ENCODE measurements at places on chromosomes 5 and 9. TPM values are rescaled to one million over a fixed set of nuclear protein-coding genes. Genes with fewer than 3 reads are reported as not detected.

ZCCHC10 gene
- 17.2 TPM for total RNA-seq

DNA sequence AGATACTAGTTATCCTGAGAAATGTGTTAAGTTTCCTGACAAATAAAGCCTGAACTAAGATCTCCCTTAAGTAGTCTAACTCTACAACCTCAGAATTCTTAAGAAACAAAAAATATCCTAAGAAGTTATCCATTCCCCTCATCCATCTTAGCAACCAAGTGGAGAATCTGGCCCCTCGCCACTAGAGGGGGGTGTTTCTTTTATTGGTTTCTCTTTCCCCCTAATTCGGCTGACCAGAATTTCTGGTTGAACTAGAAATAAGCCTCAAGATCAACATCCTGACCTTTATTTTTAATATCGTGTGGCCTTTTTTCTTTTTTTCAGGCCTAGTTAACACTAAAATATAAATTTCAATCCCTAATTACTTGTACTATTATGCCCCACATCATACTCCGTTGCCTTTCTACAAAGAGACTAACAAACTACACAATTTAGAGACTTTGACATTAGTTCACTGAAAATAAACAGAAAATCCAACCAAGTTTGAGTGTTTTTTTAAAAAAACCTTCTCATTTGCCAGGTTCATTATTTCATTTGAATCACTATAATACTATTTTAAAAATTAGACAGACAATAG is 14.3 kb upstream of the NR4A3 start:
- peak; percentile 60 for DNase-seq

DNA sequence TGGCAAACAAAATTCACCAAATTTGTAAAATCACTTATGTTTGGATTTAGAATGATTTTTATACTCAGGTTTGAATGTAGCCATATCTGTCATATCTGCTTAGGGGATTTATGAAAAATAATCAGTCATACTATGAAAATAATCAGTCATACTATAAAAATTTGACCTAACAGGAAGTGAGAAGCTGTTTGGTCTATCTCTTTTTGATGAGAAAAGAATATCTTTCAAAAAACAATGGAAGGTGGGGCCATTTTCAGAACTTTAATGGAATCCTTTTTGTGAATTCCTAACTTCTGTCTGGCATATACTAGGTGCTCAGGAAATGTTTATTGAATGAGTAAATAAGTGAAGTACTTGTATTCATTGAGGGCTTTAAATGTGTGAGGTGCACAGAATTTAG is 70.1 kb downstream of the CWC27 start:
- peak; percentile 47 for DNase-seq

- DNase-seq = no peak
These were observed 54.0 kb downstream of the WDR41 start for GRCh38 chr5:77438071-77438470.

GRCh38 chr9:81239388-81239787 is 450.0 kb downstream of the TLE1 start:
- peak; percentile 4 for DNase-seq

- no peak for DNase-seq
These were observed 4.5 kb upstream of the PCA3 start for GRCh38 chr9:76759732-76760131.

GRCh38 chr9:98993570-98993945 is 49.9 kb downstream of the COL15A1 start:
- DNase-seq = no peak

GRCh38 chr9:19294219-19294618 is 63.7 kb downstream of the DENND4C start:
- DNase-seq = no peak

PURA gene
- 6.6 TPM for total RNA-seq

- peak; percentile 63 for DNase-seq
These were observed at the start of gene CDH6 for GRCh38 chr5:31193591-31194467. CDH6 (plus strand) TSS chr5:31193686; CDS start chr5:31267474, 73,788 bp downstream.

DNA sequence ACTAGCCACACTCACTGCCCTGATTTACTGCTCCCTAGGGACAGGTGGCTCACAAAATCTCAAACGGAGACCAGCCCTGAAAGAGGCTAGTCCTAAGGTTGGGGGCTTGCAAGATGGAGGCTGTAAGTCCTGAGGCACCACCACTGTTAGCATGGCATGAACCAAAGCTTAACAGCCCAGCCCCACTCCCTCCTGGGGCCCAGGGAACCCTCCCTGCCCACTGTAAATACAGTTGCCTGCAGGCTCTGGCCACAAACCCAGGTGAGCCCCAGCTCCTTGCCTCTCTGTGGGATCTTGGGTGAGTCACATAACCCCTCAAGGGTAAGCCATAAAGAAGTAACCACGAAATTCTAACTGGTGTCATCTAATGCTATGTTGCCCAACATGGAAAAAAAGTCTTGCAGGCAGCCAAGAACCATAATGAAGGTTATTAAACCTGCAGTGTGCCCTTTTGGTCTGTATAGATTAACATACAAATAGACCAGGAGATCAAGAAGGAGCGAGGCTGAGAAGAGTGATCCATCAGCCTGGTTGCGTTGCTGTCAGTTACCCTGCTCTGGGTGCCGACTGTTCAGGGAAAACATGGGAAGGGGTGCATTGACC is 1.7 kb upstream of the POMT1 start:
- DNase-seq = peak; percentile 73

PCDHGB1 gene
- under 0.01 TPM for total RNA-seq

- no peak for DNase-seq
These were observed 16.8 kb upstream of the SLC9A3 start for GRCh38 chr5:540906-541538.

- no peak for DNase-seq
These were observed 50.3 kb downstream of the MTAP start for GRCh38 chr9:21852754-21853153.

GRAMD2B gene
- 12.0 TPM for total RNA-seq

DNA sequence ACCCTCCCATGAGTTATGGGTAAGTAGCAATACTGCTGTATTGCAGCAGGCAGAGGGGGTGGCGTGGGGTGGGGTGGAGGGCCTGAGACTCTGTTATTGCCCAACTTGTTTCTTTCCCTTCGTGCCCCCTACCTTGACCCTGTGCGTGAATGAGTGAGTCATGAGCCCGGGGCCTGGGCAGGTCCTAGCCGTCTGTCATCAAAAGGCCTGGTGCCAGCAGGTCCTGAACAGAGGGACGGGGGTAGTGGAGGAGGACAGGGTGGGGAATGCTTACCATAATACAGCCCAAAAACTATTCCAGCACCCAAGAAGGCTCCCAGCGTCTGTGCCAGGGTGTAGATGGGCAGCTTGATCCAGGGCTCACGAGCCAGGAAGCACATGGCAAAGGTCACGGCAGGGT is 4.3 kb downstream of the AQP3 start:
- peak; percentile 75 for DNase-seq

SPATA31A3 gene
- total RNA-seq = not detected

DNA sequence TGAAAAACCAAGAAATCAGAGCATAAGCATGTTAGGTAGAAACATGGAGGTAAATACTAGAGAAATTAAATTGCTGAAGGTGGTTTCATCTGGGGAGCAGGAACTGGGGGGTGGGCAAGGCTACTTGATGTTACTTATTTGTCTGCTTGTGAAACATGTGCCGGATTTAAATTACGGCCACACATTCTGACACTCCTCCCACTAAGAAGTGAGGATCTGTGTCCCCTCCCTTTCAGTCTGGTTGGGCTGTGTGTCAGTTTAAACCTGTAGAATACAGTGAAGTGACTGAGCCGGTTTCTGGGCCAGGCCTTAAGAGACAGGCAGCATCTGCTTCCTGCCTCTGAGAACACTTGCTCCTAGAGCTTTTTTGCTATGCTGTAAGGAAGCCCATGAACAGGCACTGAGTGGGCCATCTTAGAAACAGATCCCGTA is 2.3 kb upstream of the IARS1 start:
- peak; percentile 58 for DNase-seq

- no peak for DNase-seq
These were observed 1.2 kb upstream of the SIL1 start for GRCh38 chr5:139199321-139199720.

DNA sequence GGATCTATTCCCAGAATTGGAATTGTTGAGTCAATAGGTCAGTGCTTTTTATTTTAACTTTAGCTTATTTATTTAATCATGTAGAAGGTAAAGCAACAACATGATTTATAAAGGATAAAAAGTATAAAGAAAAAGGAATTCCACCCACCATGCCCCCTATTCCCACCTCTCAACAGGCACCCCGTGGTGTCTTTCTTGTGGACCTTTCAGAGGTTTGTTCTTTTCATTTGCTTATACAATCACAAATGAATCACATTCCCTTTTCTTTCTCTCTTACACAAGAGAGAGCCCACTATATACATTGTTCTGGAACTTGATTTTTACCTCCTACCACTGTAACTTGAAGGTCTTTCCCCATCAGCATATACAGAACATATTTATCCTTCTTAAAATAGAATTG is 37.2 kb upstream of the SMIM32 start:
- no peak for DNase-seq

- no peak for DNase-seq
These were observed 559.1 kb upstream of the TRPC7 start for GRCh38 chr5:136924490-136924889.

DNA sequence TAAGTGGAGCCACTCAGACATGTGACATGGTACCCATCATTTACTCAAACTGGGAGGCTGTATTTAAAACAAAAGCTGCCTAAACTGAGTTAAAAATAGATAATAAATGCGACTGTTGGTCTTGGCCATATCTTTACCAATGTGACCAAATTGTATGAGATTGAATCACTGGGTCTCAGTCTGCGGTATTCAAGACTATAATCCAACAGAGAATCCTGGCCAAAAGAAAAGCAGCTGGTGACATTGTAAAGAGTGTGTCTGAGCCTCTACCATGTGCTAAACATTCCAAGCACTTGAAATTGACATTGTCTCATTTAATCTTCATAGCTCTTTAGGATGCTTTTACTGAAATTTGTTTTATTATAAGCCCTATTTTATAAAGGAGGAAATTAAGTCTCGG is 282.6 kb downstream of the ZNF608 start:
- no peak for DNase-seq

- DNase-seq = no peak
These were observed 32.9 kb downstream of the FAM163B start for GRCh38 chr9:133576031-133576874.

DNA sequence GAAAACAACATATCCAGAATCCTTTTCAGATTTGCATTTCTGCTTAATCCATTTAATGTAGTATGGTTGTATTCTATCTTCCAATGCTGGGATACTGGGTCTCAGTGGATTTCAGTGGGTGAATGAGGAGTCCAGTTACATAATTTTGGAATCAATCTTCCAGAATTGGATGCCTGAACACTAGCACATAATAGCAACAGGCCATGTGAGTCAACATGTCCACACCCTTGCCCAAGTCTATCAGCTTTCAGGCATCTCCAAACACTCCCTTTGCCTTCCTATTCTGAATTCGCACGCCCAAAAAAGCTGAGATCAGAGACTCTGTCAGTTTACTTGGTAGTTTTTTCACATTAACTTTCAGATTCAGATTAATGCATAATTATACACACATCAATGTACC is 202.6 kb downstream of the TSSK1B start:
- DNase-seq = peak; percentile 82

GRCh38 chr5:127961006-127961762 is 122.4 kb upstream of the SLC12A2 start:
- no peak for DNase-seq

SPINK1 gene
- total RNA-seq = 1.1 TPM

F12 gene
- 7.9 TPM for total RNA-seq

EPB41L4B gene
- total RNA-seq = 30.3 TPM

DNA sequence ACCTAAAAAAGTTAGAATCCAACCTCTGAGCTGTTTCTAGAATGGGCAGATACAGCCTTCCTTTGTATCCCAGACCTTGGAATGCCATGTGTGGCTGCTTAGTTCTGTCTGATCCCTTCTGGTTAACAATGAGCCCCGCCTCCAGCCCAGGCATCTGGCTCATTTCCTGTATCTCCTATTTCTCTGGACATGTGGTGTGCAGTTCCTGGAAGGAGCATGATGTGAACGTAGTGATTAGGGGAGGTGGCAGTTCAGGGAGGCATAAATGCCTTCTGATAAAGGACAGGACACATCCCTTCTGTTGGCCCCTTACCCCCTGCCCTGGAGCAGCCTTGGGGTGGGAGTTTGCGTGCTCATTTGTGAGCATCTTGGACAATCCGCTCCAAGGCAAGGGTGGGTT is 243.0 kb downstream of the ZSWIM6 start:
- DNase-seq = peak; percentile 61

- peak; percentile 21 for DNase-seq
These were observed 63.3 kb downstream of the FREM1 start for GRCh38 chr9:14846871-14847311.

GRCh38 chr5:30849931-30850710 is 343.4 kb upstream of the CDH6 start:
- peak; percentile 71 for DNase-seq

DNA sequence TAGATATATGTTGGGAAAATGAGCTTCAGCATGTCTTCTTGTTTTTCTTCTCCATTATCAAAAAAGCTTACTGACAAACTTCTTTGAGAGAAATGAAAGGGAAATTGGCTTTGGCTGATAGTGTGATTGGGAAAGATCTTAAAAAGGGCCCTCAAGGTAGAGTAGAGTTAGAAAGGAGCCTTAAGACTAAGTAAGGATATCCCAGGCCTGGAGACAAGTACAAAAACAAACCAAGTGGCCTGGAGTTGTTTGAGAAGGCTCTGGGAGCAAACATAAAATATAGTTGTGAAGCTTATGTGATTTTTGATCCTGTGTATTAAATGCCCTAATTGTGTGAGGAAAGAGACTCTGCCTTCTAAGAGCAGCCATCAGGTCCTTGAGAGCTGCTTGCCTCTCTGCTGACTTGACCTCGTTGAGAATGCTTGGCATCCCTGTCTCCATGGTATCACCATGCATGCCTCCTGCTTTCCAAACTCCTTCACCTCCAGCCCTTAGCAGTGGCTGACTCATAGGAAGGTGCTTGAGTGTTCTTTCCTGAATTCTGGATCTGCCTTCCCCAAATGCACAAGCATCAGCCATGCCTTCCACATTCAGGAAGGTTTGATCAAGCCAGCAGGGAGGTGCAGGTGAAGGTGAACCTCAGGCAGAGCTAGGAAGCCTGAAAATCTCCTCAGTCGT is 78.9 kb downstream of the SMARCA2 start:
- DNase-seq = peak; percentile 62

- DNase-seq = no peak
These were observed 86.9 kb upstream of the SSBP2 start for GRCh38 chr5:81837667-81838306.

- DNase-seq = peak; percentile 87
These were observed at the start of gene ELAVL2 for GRCh38 chr9:23826120-23826629. ELAVL2 (minus strand) TSS chr9:23826240; CDS start chr9:23762234, 64,006 bp downstream.

GRCh38 chr9:116032683-116033440 is 120.7 kb upstream of the PAPPA start:
- no peak for DNase-seq

DNA sequence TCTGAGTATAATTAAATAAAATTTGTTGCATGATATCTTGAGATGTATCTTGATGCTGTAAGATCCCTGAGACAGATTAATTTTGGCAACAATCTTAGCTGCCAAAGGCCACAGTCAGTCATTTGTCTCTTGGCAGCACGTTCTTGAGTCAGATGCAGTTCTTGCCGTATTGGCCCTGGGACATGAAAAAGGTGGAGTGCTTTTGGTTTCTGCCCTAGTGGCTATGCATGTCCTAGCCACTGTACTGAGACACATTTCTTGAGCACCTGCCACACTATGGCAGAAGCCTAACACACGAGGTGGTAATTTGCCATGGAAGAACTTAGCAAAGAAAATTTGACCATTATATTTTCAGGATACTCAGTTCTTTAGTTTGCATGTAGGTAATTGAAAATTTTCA is 45.0 kb upstream of the PHF2 start:
- DNase-seq = no peak

- peak; percentile 100 for DNase-seq
These were observed 75.6 kb downstream of the USP20 start for GRCh38 chr9:129910628-129911567.

PIP5KL1 gene
- total RNA-seq = 2.1 TPM

GRCh38 chr5:2639425-2639824 is 112.1 kb downstream of the IRX2 start:
- no peak for DNase-seq

- no peak for DNase-seq
These were observed 85.2 kb upstream of the CLINT1 start for GRCh38 chr5:157944077-157944633.

Measured in bronchial epithelial cell (primary cell).